ENCODE measurements at places on chromosomes 1 and 21.

DNA sequence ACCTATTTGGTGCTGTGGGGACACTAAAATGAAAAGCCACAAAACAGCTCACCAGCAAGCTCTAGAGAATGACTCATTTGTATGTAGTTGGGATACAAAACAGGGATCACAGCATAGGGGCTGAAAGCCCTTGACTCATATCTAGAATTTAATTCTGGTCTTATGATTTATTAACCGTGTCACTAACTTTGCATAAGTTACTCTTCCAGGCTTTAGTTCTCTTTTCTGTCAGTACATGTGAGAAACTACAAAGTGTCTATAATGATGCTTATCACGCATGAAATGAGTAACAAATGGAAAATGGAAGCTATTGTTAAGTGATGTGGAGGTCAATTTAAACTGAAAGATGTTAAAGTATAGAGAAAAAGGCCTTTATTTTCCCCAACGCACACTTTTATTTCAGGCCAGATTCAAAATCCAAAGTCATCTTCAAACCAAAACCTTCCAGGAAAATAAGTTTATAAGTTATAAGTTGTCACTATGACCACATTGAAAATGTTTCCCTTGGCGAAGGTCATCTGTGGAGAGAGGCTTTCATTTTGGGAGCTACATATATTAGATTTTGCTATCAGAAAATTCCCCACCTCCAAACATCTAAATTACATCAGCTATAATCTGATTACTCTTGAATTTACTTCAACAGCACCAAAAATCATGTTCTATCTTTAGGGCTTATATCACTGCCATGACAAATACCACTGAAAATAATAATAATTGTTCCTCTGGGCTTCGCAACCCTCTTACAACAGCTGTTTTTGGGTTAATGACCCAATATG is 430.5 kb downstream of the MRPL39 start:
- DNase-seq: no peak

DNA sequence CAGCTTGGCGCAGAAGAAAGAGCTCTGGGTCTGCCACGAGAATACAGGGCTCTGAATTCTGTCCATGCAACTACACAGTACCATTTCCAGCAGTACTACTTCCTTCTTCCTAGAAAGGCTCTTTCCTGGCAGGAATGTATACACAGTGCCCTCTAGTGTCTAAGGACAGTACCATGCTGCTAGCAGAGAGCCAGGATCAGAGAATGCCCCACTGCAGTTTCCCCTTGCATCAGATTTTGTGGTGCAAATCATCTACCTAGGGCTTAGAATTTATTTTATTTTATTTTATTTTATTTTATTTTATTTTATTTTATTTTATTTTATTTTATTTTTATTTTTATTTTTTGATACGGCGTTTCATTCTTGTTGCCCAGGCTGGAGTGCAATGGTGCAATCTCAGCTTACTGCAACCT is 50.8 kb downstream of the PAX7 start:
- DNase-seq: peak; percentile 31

DNA sequence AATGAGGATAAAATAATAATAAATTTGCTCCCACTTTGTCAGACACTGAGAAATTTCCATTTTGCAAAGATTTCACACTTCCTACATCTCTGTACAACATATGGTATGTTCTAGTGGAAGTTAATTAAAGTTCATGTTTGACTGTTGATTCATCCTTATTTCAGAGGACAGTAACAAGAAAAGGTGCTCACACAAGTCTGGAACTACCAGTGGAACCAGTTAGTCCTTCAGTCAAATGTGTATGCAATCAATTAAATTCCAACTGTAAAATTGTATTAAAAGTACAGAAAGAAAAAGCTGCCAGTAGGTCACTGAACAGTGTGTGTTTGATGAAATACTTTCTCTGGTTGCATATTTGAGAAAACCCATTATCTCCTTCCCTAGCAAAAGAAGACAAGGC is 496.0 kb upstream of the PKN2 start:
- DNase-seq: no peak

- DNase-seq: no peak
Observed at GRCh38 chr1:20191266-20191825, 5.0 kb upstream of the PLA2G2C start.

DNA sequence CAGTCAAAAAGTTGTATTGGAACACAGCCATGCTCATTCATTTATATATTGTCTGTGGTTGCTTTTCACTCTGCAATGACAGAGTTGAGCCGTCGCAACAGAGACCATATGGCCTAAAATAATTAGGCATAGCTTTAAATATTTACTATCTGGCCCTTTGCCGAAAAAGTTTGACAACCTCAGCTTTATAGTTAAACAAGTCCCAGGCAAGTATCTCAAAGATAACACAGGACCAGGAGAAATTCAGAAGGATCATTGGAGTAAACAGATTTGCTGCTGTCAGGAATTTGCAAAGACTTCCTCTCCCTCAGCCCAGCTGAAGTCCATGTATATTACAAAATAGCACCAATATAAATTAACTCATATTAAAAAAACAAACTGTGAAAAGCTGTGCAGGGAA is 34.4 kb downstream of the NID1 start:
- DNase-seq: no peak

- DNase-seq: no peak
Observed at GRCh38 chr1:10736634-10737586, 59.5 kb downstream of the CASZ1 start.

GRCh38 chr1:20476265-20477038 is 9.6 kb downstream of the CAMK2N1 start:
- DNase-seq: no peak

- DNase-seq: no peak
Observed at GRCh38 chr1:174949645-174950044, 50.1 kb upstream of the CACYBP start.

- no peak for DNase-seq
Observed at GRCh38 chr21:32198384-32198783, 80.5 kb downstream of the MIS18A start.

DNA sequence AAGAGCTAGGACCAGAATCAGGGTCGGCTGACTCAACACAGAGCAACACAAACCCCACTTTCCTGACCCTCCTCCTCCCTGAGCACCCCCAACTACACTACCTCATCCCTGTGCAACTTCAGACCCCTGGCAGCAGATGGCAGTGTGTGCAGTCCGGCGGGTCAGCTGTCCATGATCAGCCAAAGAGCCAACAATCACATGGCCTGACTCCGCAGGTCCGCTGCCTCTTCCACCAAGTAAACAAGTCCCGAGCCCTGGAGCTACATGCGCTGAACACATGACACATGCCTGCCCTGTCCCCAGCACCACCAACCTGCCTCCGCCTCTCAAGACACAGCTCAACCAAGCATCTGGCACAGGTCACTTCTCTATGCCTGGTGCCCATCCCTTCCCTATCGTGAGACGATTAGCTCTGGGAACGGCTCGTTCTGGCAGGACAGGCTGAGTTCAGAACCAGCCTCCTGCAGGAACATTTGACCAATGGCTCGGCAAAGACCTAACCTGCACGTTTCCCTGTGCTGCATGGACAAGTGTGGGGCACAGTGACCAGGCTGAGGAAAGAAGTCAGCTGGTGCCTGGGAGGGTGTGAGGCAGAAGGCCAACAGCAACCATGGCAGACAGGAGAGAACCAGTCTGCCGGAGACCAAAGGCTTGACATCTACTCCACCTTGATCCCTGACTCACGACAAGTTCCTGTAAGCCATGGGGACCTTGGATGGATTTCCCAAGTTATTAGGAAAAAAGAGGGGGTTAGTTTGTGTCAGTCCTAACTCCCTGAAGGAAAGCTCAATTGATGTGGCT is 60.3 kb downstream of the CD46 start:
- DNase-seq: peak; percentile 57

GRCh38 chr1:110337704-110338308 is 1.4 kb upstream of the RBM15 start:
- no peak for DNase-seq

DNA sequence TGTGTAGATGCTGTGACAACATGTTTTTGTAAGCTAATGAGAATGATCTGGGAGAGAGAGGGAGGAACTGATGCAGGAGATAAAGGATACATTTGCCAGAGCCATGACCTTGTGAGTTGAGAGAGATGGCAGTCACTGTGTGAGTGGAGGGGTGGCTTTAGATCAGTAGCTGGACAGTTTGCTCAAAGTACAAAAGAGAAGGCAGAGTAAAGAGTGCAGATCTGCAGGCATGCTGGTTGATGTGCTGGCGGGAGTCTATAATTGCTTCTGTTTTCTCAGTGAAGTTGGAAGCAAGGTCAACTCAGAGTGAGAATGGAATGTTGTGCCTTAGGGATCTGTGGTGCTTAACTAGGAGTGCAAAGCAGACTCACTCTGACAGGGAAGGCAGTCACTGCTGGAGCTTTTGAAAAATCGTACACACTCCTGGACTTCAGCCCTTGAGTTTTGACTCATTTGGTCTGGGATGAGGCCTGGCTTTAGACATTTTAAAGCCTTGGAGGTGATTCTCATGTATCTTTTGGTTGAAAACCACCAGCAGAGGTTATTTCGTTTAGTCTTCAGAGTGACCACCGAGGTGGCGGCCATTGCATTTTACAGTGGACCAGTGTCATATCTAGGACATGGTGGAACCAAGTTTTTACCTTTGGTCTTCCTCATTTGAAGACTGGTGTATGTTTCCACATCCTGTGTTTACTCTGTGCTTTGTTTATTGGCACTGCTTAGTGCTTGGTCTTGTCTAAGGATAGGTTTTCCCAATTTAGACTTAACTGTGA is 49.6 kb downstream of the MTR start:
- DNase-seq: peak; percentile 50

DNA sequence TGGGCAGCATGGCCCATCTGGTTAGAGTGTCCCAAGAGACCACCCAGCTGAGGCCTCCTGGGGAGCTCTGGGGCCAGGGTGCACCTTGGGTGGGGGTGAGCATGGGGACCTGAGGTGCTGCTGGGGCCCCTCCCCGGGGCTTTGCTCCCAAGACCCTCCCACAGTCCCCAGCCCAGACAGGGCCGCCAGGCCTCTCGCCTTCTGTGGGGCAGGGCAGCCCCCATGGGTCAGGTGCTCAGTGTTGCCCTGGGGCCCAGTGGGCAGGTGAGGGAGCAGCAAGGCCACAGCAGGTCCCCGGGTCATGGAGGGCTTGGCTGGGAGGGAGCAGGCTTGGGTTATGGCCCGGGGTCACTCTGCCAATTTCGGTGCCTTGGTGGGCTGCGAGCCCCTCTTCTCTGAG is 24.5 kb upstream of the PEX10 start:
- DNase-seq: no peak

- peak; percentile 63 for DNase-seq
Observed at GRCh38 chr1:184222652-184223052, 164.2 kb upstream of the C1orf21 start.

GRCh38 chr1:1344655-1345361 is 4.4 kb downstream of the DVL1 start:
- DNase-seq: peak; percentile 90

DNA sequence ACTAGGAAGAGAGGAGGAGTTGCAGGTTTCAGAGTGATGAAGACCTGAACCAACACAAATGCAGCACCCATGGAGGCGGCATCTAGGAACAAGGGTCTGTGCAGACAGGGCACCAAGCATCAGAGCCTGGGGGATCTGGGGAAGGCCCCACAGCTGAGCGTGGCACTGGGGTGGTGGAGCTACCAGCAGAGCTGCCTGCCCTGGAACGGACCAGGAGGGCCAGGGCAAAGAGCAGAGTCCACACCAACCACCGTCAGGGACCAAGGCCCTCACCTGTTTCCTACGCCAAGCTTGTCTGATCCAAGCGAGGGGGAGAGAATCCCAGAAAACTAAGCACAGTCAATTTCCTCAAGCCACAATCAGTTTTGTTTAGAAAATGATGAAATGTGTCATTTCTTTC is 79.0 kb upstream of the SYT6 start:
- no peak for DNase-seq

- DNase-seq: no peak
Observed at GRCh38 chr21:41899426-41900202, 20.5 kb upstream of the PRDM15 start.

DNA sequence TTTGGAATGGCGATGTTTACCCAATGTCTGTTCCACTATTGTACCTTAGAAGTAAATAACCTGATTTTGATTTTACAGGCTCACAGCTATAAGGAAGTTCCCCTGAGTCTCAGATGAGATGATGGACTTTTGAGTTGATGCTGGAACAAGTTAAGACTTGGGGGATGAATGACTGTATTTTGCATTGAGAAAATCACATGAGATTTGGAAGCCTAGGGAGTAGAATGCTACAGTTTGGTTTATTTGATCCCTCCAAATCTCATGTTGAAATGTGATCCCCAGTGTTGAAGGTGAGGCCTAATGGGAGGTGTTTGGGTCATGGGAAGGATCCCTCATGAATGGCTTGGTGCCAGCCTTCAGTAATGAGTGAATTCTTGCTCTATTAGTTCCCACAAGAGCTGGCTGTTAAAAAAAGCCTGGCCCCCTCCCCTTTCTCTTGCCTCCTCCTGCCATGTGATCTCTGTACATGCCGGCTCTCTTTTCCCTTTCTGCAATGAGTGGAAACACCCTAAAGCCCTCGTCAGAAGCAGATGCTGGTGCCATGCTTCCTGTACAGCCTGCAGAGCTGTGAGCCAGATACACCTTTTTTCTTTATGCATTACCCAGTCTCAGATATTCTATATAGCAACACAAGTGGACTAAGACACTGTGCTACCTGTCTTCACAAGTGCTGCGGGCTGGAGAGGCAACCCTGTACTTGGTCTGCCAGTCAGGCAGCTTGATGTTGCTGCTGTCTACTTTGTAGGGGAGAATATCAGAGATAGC is 77.0 kb upstream of the TLR5 start:
- DNase-seq: no peak

DNA sequence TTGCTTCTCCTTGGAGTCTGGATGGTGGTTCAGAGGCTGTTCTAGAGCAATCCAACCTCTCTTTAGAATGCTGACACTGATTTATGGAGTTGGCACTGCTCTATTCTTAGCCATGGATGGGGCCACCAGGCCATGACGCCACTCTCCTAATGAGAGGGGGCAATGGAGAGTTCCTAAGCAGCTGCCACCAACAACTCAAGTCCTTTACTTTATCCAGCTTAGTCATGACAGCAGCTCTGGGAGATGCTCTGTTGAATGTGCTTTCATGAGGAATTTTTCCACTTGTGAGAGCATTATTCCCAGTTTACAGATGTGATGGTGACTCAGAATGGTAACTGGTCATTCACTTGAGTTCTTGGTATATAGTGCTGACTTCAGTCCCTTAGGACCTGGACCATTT is 366.3 kb downstream of the HHAT start:
- no peak for DNase-seq

DNA sequence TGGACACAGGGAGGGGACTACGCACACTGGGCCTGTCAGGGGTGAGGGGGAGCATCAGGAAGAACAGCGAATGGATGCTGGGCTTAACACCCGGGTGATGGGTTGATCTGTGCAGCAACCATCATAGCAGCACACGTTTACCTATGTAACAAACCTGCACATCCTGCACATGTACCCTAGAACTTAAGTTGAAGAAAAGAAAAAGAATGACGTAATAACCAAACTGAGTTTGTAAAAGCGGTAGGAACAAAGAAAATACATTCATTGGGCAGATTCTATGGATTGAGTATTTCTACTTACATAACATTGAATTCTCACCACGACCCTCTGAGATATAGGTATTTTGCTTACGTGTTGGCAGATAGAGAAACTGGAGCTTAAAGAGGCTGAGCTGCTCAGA is 468.4 kb downstream of the TTLL7 start:
- no peak for DNase-seq

Measured in fibroblast of mammary gland (primary cell).